ENCODE measurements at places on chromosomes 7 and 10.

DNA sequence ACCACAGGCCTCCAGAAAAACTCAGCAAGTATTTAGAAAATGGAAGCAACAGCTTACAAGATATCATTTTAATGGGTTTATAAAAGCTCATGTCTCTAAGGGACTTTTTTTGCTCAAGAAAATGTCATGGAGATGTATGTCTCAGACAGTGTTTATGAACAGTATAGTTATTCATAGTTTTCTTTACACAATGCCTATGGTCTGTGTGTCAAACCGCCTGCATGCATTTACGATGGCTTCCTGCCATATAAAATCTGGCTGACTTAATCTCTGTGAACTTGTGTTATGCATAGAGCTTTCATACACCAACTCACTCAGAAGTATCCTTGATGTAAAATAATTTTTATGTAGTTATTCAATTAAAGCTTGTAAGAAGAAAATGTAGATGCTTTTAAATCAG, 1314.2 kb upstream of the LRRTM3 start:
- no peak for DNase-seq

DNA sequence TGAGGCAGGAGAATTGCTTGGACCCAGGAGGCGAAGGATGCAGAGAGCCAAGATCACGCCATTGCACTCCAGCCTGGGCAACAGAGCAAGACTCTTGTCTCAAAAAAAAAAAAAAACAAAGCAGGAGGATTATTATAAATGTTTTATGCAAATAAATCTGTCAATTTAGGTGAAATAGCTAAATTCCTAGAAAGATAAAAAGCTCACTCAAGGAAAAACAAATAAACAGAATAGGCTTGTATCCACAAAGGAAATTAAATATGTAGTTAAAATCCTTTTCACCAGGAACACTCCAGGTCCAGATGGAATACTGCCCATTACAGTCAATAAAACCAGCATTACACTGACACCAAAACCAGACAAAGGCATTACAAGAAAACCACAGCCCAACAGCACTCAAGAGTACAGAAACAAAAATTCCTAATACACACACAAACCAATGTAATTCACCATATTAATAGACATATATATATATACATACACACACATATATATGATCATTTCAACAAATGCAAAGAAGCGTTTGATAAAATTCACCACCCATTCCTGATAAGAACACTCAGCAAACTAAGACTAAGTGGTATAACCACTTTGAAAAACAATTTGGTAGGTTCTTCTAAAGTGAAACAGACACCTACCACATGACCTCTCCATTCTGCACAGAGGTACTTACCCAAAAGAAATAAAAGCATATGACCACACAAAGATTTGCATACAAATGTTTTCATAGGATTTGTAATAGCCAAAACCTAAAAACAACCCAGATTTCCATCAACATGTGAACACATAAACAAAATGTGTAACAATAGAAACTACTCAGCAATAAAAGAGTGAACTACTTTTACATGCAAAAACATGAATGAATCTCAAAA, 38.8 kb downstream of the ABI1 start:
- no peak for DNase-seq

DNA sequence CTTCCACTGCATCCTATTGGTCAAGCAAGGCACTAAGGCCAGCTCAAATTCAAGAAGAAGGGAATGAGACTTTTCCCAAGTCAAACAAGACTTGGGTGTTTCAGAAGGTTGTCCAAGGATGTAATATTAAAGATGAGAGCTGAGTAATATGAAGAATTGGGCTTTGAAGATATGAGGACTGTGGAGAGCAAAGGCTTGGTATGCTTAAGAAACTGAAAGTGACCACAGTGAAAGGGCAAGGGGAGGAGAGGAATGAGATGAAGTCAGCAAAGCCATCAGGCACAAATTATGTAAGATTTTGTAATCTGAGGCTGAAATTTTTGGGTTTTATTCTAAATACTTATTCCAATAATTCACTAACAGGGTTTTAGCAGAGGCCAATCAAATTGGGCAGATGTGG, 38.6 kb upstream of the NPY start:
- no peak for DNase-seq

DNA sequence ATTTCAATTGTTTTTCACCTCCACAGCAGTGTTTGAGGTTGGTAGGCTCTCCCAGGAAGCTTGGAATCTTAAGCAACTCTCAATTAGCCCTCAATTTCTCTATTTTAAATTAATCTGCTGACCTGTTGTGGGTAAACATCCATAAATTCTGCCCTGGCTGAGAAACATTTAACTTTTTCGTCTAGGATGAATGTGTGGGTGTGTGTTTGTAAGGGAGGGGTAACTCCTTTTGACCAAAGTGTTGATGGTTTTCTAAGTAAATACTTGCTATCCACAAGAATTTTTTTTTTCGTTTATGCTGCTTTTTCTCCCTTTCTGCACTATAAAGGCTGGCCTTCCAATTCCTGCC, 973 bp downstream of the PPP3CB start:
- DNase-seq, result no peak

DNA sequence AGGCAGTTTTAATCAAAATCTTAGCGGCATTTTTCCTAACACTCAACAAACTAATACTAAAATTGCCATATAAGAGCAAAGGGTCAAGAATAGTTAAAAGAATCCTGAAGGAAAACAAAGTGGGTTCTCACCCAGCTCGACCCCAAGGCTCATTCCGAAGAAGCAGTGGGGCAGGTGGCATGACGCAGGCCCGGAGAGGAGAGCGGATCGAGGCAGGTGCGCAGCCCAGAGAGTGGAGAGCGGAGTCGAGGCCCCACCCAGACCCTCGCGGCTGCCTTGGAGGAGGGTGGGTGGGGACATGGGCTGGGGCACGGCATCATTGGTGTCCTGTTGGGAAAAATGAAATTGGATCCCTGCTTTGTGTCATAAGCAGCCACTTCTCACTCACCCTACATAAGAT, 109.8 kb downstream of the INPP5A start:
- no peak for DNase-seq

DNA sequence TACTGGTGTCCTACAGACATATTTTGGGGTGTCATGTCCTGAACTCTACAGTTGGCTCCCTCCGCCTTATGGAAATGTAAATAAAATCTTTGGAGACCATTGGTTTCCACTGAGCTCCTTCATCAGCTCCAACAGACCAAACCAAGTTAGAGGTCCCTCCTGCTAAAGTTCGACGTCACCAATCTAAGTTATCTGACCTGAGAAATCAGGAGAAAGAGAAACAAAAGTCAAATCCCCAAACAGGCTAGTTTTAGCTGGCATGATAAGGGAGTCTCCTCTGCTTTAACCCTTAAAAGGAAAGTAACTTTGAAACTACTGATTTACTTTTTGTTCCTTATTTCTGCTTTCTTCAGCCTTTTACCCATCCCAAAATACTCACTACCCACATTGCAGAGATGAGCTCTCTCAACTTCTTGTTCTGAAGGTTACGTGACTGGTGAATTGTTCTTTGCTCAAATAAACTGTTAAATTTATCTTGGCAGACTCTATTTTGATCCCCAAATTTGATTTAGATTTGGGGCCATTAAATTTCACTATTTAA, 39.9 kb downstream of the AVL9 start:
- DNase-seq, result no peak

GRCh38 chr7:2932402-2933251, 88.5 kb upstream of the GNA12 start:
- DNase-seq, result no peak

DNA sequence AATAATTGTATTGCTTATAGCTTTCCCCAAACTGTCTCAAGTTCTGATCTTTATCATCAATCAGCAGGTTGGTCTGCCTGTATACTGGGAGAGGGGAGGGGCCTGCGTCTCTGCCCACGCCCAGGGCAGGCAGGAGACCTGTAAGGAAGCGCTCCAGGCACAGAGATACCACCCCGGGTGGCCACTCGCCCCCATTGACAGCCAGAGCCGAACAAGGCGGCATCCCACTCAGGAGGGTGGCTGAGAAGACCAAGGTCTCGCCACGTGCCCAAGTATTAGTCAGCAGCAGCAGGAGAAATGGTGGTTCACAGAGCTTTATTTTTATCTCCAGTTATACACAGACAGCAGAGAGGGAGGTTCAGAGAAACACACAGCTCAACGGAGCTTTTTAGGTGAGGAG, 7.2 kb downstream of the STK32C start:
- no peak for DNase-seq

- DNase-seq, result no peak
Observed at GRCh38 chr7:44534087-44534486, 7.0 kb downstream of the NPC1L1 start.

DNA sequence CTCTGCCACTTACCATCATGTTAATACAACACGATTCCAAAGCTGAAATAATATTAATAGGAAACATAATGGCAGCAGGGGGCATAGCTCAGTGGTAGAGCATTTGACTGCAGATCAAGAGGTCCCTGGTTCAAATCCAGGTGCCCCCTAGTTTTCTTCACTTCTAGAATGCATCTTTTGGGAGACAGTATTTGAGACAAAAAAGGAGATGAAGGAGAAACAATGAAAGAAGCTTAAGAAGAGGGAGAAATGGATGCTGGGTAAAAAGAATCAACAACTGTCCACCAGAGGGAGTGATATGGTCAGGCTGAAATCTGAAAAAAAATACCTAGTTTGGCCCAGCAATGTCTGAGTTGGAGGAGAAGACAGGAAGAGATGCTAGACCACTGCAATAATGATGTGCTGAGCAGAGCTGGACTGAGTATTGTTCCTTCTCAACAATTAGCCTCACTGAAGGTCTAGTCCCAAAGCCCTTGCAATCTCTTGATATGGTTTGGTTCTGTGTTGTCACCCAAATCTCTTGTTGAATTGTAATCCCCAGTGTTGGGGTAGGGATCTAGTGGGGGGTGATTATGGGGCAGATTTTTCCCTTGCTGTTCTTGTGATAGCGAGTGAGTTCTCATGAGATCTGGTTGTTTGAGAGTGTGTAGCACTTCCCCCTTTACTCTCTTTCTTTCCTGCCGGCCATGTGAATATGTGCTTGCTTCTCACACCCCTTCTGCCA, 48.3 kb downstream of the ZNF783 start:
- DNase-seq, result no peak

Data from effector CD4-positive, alpha-beta T cell (primary cell).